NAMALWA (cell line): ENCODE measurements at places on chromosomes 13 and 19.

DNA sequence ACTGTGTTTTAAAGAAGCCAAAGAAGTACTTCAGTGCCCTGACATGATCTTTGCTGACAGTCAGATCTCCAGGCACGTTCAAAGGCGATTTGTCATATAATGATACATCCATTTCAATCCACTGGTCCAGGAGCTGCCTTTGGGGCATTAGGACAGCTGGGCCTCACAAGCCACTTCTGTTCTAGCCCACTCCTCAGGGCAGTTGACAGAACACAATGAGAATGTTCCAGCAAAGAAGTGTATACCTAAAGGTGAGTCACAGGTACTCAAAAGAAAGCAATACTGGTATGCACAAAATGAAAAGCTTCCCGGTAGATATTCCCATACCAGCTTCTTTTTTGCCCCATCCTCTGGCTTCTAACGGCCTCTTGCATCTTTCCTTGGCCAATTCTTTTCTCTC lies 12.5 kb upstream of the MAP3K10 start:
- DNase-seq = no peak

DNA sequence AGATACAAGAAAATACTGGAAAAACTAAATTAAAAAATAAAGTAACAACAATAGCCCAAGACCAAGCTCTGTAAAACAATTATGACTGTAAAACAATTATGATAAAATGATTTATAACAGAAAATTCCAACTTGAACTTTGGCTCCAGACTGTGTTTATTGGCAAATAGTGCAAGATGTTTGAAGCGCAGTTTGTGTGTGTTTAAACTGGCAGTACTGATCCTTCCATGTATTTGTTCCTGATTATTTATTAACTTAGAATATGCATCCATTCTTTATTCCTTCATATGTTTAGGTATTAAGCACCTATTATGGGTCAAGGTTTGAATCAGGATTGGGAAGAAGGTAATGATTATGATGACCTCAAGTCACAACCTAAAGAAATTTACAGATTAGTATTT lies 37.8 kb downstream of the ZNF582 start:
- DNase-seq = no peak

- peak; percentile 96 for DNase-seq
Observed at GRCh38 chr19:511101-511851, 4.0 kb downstream of the TPGS1 start.

DNA sequence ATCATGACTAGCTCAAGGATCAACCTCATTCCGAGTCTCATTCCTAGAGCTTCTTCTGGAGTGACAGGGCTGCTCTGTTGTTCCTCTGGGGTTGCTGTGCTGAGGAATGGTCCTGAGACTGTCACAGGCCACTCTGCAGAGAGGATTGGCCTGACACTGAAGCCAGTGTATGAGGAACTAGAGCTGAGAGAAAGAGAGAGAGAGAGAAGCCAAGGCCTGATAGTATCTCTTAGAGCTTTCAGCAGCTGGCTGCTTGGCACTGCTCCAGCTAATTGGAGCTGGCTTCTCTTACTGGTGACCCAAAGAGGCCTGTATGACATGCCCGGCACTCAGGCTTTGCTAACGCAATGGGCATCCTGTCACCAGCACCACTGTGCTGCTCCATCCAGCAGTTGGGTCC lies 73.4 kb upstream of the FLT1 start:
- DNase-seq = peak; percentile 40

- no peak for DNase-seq
Observed at GRCh38 chr13:68813180-68813796, 1294.3 kb upstream of the ATXN8OS start.

- DNase-seq = no peak
Observed at GRCh38 chr13:97435323-97435722, 1.4 kb downstream of the RAP2A start.

DNA sequence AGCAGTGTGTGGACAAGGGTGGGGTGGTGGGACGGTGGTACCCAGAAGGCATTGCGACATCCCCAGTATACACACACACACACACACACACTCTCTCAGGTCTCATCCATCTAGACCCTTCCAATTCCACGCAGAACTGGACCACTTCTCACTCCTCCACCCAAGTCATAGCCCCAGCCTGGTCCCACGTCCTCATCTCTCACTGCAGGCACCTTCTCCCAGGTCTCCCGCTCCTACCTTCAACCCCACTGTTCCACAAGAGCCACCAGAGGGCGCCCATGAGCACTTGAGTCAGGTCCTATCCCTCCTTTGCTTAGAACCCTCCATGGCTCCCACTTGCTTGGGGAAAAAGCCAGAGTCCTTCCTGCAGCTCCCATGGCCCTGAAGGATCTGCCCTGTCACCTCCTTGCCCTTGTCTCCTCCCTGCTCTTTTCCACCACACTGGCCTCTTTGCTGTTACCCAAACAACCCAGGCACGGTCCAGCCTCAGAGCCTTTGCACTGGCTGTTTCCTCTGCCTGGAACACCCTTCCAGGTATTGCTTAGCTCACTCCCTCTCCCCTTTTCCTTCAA lies 62.6 kb downstream of the IER2 start:
- DNase-seq = peak; percentile 88
